ENCODE measurements at places on chromosomes 6 and 20.

DNA sequence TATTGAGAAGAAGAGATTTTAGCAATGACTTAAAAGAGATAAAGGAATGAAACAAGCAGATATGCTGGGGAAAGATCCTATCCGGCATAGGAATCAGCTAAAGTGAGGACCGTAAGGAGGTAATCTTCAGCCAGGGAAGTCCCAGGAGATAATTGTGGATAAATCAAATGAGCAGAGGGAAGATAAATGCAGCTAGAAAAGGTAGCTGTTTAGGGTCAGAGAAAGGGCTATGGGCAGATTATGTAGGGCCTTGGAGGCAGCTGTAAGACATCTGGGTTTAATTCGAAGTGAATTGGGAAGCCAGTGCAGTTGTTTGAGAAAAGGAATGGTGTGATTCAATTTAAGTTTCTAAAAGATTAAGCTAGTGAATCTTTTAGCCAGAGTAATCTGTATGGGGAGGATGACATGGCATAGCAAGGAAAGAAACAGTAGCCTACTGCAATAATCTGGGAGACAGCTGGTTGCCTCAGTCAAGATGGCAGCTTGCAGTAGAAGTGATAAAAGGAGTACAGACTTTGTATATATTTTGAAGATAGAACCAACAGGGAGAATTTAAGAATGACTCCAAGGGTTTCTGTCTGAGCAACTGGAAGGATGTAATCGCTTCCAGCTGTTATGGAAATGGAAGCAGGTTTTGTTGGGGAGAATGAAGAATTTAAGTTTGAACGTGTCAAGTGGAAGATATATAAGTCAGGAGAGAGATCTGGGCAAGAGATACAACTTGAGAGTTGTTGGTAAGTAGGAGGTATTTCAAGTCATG is 552.3 kb upstream of the FLRT3 start:
- DNase-seq, result no peak

DNA sequence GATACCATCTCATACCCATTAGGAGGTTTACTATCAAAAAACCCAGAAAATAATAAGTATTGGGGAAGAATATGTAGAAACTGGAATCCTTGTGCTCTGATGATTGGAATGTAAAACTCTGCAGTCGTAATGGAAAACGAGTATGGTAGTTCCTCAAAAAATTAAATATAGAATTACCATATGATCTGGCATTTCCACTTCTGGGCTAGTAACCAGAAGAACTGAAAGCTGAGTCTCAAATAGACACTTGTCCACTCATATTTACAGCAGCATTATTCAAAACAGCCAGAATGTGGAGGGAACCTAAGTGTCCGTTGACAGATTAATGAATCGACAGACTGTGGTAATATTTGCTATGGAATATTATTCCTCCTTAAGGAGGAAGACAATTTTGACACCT is 44.3 kb downstream of the FOXC1 start:
- no peak for DNase-seq

DNA sequence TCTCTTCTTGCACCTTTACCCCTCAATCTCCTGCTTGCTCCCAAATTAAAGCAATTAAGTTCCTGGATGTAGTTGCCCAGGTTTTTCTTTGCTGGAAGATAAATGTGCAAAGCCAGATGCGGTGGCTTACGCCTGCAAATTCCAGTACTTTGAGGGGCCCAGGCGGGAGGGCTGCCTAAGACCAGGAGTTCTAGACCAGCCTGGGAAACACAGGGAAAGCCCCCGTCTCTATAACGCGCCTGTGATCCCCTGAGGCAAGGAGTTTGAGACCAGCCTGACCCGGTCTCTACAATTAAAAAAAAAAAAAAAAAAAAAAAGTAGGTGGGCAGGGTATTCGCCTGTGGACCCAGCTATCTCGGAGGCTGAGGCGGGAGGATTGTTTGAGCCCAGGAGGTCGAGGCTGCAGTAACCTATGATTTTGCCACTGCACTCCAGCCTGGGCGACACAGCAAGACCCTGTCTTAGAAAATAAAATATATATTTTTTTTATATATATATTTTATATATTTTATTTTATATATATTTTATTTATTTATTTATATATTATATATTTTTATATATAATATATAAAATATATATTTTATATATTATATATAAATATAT is 461 bp upstream of the DCDC2 start:
- no peak for DNase-seq

DNA sequence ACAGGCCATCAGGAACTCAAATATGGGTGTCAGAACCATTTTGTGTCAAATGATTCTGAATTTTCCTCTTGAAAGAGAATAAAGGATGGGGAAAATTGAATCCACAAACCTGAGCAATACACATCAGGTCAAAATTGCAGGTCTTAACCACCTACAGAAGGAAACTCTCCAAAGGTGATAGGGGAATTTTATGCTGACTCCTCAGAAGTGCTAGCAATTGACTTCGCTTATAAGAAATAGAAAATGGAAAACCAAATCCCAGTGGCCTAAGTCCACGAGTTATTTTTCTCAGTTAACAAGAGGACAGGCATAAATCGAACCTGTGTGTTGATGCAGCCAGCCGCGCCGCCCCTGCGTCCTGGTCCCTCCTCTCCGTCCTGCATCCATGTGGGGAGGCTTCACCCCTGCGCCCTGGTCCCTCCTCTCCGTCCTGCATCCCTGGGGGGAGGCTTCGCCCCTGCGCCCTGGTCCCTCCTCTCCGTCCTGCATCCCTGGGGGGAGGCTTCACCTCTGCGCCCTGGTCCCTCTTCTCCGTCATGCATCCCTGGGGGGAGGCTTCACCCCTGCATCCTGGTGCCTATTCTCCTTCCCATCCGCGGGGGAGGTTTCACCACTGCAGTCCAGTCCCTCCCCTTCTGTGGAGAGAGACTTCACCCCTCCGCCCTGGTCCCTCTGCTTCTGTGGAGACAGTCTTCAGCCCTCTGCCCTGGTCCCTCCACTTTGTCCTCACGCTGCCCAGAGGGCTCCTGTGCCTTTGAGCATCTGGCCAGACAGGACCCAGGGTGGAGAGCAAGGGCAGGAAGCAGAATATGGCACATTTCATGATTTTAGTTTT is 230.3 kb downstream of the SMOC2 start:
- DNase-seq, result no peak

DNA sequence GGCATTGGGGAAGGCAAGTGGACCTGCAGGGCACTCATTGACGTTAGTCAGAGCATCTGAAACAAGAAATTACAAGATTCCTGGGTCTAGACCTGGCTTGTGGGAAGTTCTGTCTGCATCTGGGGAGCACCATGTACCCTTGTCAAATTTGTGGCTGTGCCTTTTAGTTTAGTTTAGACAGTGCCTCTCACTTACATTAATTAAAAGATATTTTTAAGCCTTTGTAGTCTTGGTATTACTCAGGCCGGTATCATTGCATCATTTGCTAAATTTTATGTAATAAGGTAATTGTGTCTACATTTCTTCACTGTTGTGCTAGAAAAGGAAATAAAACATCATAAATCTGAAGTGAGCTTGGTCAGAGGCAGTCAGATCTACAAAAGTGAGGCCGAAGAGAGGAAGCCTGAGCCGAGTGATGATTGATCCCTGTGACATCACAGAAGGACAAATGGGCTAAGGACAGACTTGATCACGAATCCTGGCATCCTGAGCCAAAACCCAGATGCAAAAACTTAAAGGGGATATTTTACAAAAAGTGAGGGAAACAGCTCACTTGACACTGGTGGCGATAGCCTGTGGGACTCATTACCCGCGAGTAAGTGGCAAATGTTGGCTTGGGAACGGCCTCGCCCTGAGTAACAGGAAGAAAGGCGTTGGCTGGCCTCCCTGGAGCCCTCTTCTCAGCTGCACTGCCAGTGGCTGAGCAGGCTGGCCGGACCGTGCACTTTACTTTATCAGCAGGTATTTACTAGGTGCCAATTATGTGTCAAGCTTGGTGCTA is 106.5 kb downstream of the TCP11 start:
- DNase-seq, result no peak

DNA sequence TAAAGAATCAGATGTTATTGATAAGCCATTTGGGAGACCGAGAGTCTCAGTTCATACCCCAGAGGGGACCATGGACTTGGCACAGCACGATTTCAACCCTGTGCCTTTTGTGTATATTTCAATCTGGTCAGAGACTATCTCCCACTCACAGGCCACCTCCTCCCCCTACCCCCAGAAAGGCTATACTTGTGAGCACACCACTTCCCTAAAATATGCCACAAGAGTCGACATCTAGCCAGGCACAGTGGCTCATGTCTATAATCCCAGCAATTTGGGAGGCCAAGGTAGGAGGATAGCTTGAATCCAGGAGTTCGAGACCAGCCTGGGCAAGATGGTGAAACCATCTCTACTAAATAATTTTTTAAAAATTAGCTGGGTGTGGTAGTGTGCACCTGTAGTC is 13.6 kb upstream of the TCF15 start:
- no peak for DNase-seq

DNA sequence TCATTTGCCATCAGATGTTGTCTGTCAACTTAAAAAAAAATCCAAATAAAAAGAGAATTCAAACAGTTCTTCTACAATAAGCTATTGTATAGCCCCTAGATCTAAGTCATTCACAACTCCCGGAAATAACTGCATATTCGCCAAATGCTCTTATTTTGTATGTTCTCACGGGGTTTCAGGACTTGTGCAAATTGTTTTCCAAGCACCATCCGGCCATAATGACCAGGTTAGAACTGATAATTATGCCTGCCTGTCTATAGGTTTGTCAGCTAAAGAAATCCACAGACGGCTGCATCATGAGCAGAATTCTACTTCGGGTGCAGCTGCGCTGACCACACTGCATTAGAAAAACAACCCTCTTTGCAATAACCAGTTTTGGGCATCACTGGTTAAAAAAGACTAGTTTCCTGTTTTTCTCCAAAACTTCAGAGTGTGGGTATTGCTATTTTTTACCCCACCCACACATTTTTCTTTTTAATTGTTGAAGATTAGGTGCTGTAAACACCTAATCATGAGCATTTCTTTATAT is 87.7 kb downstream of the HIVEP2 start:
- DNase-seq, result no peak

- DNase-seq, result no peak
Measured at GRCh38 chr6:35401514-35401913, 50.6 kb upstream of the FANCE start.

GRCh38 chr6:161750686-161751085 is 476.8 kb upstream of the AGPAT4 start:
- DNase-seq, result no peak

DNA sequence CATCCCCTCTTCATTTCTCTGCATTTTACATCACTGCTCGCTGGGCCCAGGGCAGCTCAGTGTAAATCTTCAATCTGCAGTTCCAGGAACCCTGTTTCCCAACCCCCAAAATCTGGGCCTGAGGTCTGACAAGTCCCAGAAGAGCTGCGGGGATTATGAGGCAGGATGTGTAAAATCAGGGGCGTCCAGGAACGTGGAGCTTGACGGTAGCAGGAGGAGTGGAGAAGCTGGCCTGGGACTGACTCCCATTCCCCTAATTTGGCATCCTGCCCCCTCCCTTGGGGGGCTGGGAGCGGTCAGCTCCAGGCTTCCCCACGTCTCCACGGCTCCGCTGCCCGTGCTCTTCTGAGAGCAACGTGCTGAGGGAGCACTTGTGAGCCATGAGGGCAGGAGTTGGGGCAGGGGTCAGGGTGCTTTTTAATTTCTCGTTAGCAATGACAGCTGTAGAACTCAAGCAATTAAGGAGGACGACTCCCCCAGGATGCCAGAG is 23.4 kb upstream of the VEGFA start:
- no peak for DNase-seq

DNA sequence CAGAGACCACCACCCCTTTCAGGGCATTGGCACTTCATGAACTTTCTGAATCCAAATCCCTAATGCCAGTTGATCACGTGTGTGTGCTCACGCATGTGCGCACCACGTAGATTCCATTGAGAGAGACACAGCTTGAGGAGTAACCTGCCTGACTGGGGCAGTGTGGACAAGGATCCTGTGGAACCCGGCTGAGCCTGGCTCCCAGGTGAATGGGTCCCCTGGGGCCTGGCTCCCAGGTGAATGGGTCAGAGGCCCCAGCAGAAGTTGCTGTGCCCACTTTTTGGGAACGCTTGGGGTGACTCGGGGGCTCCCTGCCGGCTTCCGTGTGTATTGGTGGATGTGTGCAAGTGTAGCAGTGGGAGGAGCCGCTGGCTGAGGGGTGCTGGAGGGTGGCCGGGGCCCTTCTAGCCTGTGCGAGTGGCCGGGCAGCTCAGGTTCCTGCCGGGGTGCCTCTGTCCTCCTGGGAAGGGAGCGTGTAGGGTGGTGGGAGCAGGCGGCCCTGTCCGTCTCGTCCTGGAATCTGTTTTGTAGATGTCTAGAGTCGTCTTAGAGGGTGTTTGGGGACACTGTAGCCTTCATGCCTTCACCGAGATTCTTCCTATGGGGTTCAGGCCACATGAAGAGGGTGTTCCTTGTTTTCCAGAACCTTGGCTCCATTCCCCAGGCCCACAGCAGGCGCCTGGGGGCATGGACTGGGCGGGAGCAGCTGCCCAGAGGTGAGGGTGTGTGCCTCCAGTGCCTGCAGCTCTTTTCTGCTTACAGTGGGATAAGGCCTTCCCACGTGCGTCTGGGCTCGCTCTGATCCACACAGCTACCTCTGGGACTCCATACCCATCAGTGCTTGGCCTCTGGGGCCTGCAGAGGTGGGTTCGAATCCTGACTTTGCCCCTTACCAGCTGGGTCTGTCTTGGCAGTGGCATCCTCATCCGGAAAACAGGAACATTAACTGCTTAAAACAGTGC is 3.2 kb downstream of the RBM38 start:
- no peak for DNase-seq

DNA sequence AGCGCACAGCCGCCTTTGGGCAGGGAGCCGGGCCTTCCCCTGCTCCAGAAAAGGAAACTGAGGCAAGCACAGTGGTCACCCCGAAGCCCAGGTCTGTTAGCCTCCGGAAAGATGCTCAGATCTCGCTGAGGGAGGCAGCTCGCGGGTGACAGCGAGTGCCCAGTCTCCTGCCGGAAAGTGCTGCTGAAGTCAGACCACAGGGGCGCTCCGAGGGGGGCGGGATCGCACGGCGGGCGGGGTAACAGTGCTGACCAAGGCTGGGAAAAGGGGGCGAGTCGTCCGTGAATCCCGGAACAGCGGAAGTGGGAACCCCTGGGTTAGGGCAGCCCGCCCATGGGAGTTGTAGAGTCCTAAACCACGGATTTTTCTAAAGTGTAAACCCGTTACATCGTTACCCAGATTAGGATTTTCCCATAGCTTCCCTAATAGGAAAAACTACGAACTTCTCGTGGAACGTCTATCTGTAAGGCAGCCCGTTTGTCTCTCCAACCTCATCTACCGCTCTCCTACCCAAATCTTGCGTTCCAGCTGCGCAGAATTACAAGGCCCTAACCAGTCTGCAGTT is 504 bp downstream of the VPS16 start:
- no peak for DNase-seq

- no peak for DNase-seq
Measured at GRCh38 chr6:159461266-159461665, 231.8 kb downstream of the SOD2 start.
